ENCODE measurements at places on chromosomes 16 and 17. TPM values are rescaled to one million over a fixed set of nuclear protein-coding genes. Genes with fewer than 3 reads are reported as not detected.

GRCh38 chr16:84237994-84238750 lies 1.6 kb downstream of the KCNG4 start:
- no peak for DNase-seq

DNA sequence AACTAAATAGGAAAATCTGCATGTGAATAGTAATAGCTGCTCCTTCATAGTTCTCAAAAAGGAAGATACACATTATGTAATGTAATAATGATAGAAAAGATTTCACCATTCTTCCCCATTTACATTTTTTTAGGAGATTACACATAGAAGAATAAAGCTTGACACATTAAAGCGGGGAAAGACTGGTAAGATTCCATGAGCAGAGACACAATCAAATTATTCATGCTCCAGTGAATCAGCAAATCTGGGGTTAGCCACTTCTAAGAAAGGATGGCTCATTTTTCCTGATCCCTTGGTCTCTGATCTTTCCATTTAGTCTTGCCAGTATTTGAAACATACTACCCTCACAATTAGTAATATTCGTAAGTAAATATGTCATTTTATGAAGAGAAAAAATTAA lies 81.9 kb downstream of the CA4 start:
- no peak for DNase-seq

GRCh38 chr17:46270032-46270431 lies 24.9 kb upstream of the LRRC37A start:
- DNase-seq, result no peak

GRCh38 chr17:8830141-8830540 lies 31.0 kb upstream of the MFSD6L start:
- DNase-seq, result no peak

GRCh38 chr17:17132746-17133145 lies 73.4 kb downstream of the PLD6 start:
- DNase-seq, result no peak

GRCh38 chr17:79002796-79003593 lies 6.6 kb downstream of the CANT1 start:
- DNase-seq, result no peak

DNA sequence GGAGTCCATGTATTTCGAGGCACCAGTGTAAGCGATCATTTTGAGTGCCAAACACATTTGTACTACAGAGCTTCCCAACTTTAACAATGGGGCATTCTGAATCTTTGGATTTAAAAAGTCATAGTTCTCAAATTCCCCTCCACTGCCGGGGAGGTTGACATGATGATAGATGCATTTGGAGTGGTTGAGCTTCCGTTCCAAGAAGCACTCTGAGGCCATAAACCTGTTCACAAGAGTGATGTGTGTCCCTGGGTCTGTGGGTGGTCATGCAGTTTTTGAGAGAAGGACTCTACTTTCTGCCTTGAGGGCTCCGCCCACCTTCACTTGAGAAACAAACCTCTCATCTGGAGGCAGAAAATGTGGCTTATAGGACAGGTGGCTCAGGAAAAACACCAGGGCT lies 43.7 kb downstream of the IRX5 start:
- DNase-seq, result no peak

GRCh38 chr17:76691379-76692191 lies 19.2 kb downstream of the MXRA7 start:
- no peak for DNase-seq

DNA sequence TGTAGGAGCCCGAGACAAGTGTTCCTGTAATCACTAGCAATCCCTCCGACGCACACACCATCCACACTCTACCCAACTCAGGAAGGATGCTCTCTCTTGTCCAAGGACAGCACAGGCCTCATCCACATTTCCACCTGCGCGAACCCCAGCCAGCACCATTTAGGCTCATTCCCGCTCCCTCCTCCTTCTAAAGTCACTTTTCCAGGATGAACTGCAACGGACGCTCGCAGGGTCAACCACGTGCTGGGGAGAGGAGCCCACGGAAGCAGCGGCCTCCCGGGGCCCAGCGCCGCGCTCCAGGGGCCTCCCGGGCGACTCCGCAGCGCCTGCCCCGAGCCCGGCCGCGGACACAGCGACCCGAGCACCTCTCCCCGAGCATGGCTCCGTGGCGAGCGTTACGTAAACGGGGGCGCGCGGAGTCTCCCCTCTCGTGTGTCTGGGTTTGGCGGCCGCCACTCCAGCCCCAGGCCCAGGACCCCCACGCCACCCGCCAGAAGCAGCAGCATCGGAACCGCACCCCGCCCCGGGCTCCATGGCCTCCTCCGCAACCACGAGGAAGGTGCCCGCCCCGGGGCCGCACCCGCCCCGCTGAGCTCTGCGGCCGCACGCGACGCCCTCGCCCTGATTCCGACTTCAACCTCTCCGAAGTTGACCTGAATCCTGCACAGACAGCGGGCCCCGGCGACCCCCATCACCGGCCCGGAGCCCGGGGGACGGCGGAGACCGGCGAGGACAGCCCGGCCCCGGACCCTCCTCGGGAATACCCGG lies 668 bp downstream of the USP36 start:
- peak; percentile 73 for DNase-seq

The NXPH3 gene
- total RNA-seq, result 0.44 TPM

DNA sequence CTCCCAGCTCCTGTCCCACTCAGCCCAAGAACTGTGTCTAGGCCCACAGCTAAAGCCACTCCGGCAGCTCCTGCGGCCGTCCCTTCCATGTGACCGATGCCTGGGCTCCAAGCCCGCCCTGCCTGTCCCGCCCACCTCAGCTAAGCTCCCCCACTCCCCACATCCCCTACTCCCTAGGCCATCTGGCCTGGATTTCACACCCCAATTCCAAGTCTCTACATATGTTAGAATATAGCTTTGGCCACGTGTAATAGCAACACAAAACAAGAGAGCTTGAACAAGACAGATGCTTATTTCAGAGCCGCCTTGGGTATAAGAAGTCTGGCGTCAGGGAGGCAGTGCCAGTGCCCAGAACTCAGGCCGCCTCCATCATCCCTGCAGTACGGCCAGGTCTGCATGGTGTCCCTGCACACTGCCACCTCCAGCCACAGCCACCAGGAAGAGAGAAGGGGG lies 30.0 kb upstream of the USP22 start:
- no peak for DNase-seq

- DNase-seq, result no peak
These were observed 119.4 kb downstream of the KCNJ2 start for GRCh38 chr17:70288540-70289290.

- DNase-seq, result peak; percentile 70
These were observed 43.8 kb upstream of the TOB1 start for GRCh38 chr17:50909765-50910605.

DNA sequence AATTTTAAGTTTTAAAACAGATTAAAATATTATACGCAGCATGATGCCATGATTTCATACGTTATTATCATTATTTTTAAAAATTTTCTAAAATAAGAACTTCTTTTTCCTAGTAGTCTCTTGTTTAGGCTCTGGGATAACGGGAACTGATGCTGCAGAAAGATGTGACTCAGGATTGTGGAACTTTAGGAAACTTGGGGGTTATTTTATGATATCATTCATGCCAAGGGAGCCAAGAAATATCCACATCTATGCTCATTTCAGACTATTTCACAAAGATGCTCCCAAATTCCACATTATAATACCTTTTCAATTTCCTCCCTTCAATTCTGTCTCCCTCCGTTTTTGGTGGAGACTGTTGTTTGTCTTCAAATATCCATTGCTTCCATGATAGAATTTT lies 236.4 kb downstream of the HS3ST3A1 start:
- DNase-seq, result no peak

DNA sequence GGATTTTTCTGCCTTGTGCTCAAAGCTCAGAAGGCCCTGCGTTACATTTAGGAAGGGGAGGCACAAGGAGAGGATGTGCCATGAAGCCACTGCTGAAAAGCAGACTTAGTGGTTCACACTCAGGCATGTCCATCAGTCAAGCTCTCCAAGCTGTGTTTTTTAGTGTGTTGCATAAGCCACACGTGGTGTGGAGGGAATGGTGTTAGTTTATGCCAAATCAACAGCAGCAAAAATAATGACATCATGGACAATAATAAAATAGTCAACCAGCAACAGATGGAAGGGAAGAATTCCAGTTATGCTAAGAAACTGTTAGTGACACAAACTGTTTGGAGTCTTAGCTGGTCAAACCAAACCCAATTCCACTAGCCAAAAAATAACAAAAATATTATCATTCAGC lies 438.3 kb downstream of the NPIPA7 start:
- no peak for DNase-seq

The NPIPB13 gene
- total RNA-seq, result 18.5 TPM

GRCh38 chr17:45648642-45649041 lies 135.5 kb upstream of the CRHR1 start:
- peak; percentile 15 for DNase-seq

DNA sequence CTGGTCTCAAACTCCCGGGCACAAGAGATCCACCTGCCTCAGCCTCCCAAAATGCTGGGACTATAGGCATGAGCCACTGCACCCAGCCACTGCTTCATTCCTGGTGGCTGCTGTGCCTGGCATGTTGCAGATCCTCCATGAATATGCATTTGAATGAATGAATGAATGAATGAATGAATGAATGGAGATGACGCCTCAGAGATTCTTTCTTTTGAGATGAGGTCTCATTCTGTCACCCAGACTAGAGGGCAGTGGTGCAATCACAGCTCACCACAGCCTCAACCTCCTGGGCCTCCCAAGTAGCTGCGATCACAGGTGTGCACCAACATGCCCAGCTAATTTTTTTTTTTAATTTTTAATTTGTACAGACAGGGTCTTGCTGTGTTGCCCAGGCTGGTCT lies 5.2 kb downstream of the SPN start:
- DNase-seq, result no peak

The TNS4 gene
- total RNA-seq, result 10.6 TPM

DNA sequence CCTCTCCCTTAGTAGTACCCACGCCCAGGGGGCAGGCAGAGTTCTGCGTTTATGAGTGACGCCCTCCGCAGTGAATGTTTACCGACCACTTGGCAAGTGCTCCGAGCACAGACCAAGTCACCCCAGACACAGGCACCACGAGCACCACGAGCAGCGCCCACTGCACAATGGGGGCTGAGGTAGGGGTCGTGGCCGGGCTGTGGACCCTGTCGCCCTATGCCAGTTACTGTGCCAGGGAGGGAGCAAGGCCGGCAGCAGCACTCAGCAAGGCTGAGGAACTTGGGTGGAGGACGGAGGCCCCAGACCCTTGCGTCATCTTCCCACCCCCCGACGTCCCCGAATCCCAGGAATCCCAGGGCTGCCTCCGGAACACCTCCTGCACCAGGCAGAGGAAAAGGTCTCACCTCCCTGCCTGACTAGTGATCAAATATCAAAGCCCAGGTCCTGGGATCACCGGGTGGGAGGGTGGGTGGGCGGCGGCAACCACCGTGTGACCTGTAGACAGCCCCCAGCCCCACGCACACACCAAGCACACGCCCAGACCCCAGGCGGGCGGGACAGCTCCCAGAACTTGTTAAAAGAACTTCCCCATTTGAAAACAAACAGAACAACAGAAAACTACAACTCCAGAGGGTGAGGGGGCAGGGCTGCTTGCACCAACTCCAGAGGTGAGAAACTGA lies 5.4 kb downstream of the VASN start:
- no peak for DNase-seq

The RBBP6 gene
- total RNA-seq, result 91.3 TPM

GRCh38 chr17:69030169-69030568 lies 30.6 kb downstream of the ABCA9 start:
- DNase-seq, result no peak

The TM4SF5 gene
- total RNA-seq, result not detected

GRCh38 chr16:49473773-49474172 lies 100.2 kb downstream of the C16orf78 start:
- DNase-seq, result no peak

- no peak for DNase-seq
These were observed 35.7 kb upstream of the CCL2 start for GRCh38 chr17:34219405-34219804.

The RHBDL3 gene
- total RNA-seq, result not detected

DNA sequence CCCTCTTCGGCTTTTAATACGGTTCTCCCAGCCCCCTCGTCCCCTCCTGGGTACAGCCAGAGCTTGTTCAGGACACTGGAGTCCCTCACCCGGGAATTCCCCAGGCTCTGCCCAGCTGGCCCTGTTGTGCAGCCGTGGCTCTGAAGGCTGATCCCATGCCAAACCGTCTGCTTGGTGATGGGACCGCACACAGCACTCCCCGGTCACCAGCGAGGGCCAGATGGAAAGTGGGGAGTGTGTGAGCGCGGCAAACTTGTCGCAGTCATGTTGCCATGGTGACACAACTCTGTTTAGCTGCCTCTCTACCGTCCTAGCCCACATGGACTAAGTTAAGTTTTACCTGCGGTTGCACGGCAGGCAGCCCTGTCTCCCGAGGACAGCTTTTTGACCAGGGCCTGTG lies 107.9 kb downstream of the RAP1GAP2 start:
- DNase-seq, result no peak

The TPSG1 gene
- not detected for total RNA-seq

GRCh38 chr16:10312784-10313724 lies 72.8 kb upstream of the ATF7IP2 start:
- no peak for DNase-seq

The PPP1R9B gene
- total RNA-seq, result 128 TPM

The DOC2A gene
- total RNA-seq, result not detected

DNA sequence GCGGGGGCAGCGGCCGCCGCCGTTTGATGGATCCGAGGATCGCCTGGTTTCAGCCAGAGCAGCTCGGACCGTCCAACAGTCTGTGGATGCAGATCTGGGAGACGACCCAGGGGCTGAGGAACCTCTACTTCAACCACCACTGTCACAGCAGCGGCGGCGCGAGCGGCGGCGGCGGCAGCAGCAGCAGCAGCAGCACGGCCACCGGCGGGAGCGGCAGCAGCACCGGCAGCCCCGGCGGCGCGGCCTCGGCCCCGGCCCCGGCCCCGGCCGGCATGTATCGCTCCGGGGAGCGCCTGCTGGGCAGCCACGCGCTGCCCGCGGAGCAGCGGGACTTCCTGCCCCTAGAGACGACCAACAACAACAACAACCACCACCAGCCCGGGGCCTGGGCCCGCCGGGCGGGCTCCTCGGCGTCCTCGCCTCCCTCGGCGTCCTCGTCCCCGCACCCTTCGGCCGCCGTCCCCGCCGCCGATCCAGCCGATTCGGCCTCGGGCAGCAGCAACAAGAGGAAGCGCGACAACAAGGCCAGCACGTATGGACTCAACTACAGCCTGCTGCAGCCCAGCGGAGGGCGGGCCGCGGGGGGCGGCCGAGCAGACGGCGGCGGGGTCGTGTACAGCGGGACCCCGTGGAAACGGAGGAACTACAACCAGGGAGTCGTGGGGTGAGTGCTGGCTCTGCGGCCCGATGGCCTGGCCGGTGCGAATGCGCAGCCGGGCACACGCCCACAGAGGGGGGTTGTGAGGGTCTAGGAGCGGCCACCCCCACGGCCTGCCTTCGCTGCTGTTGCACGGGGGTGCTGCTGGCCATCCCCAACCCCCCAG lies 702 bp downstream of the TENT4B start:
- no peak for DNase-seq

Measured in activated T-cell treated with anti-CD3 and anti-CD28 coated beads, Interleukin-2, amount 50 U/mL, for 72 hours (primary cell).